ENCODE measurements at places on chromosomes 6 and 20. TPM values are rescaled to one million over a fixed set of nuclear protein-coding genes. Genes with fewer than 3 reads are reported as not detected.

DNA sequence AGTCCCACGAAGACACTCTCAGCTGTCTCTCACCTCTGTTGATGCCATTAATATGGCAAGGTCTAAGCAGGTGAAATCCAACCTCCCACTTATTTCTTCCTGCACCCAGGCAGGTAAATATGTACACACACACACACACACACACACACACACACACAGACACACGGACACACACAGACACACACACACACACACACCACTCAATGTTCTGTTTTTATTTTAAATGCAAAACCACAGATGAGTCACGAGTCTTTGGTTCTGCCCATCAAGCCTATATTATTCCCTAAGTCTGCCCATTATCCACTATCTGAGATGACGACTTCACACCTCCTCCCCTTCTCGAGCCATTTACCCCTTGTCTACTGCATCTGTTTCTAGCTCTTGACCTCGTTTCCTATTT, 344.7 kb downstream of the CDH26 start:
- DNase-seq, result no peak
- no peaks in the 10 kb centered on the region for H3K4me1 ChIP-seq
- H3K36me3 ChIP-seq, result no peaks in the 10 kb centered on the region

GRCh38 chr6:102344769-102345168, 951.3 kb downstream of the GRIK2 start:
- no peaks in the 10 kb centered on the region for H3K36me3 ChIP-seq
- no peak for DNase-seq
- H3K27me3 ChIP-seq, result no peaks in the 10 kb centered on the region
- H3K4me1 ChIP-seq, result no peaks in the 10 kb centered on the region

DNA sequence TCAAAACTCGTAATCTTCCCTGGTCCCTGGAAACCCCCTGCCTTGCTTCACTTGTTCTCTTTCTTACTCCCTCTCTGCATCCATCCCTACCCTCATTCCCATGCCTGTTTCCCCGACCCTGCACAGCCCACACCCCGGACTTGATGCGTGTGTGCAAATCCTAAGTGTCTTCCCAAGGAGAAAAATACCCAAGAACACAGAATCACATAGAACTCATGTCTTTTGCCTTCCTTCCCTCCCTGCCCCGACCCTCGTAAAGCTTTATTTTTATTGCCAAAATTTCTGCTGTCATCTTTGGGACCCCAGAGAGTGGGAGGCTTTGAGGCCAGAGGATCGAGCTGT, 169.6 kb upstream of the PMEPA1 start:
- no peaks in the 10 kb centered on the region for H3K36me3 ChIP-seq
- H3K4me1 ChIP-seq, result no peaks in the 10 kb centered on the region
- DNase-seq, result no peak
- H3K27me3 ChIP-seq, result no peaks in the 10 kb centered on the region
- no peak overlapping the region for H3K27ac ChIP-seq

DNA sequence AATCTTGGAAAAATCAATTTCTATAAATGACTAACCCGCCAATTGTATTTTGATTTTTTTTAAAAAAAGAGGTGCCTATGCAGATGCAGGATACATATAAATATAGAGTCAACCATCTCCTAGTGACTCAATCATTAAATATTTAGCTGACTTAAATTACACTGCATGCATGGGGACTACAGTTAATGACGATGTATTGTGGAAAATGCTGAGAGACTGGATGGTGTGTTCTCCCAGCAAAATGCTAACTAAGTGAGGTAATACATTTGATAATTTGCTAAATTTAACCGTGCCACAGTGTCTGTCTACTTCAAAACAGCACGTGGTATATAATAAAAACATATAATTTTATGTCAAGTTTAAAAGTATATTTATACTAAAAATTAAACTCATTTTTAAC, 341.6 kb downstream of the PRKN start:
- no peak overlapping the region for H3K4me3 ChIP-seq
- DNase-seq, result no peak
- H3K27ac ChIP-seq, result no peak overlapping the region
- H3K36me3 ChIP-seq, result no peaks in the 10 kb centered on the region

Gene GHRH
- not detected for total RNA-seq

DNA sequence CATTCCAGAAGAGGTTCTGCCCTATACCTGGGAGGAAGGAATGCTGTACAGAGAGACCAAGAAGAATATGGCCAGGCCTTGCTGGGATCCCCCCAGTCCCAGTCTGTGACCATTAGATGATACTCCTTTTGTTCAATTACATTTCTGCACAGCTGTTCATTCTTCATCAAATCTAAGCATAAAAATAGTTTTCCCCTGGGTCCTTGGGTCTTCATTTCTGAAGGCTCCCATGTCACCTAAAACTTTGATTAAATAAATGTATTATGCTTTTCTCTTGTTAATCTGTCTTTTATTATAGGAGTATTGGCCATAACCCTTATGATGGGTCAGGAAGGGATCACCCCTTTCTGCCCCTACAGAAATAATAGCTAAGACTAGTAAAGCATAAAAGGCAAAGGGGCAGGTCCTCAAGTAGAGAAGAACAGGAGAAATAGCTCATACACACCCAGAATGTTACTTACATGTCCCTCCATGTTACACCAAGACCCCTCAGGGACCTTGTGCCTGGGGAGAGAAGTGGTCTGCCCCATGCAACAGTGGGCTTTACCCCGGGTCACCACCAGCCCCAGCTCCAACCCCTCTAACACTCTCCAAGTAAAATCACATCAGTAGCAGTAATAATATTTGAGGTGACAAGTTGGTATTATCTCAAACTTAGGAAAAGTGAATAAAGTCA, 2.1 kb upstream of the LTA start:
- H3K27me3 ChIP-seq, result no peaks in the 10 kb centered on the region
- H3K36me3 ChIP-seq, result no peaks in the 10 kb centered on the region
- no peak for DNase-seq

- no peak overlapping the region for H3K27ac ChIP-seq
- H3K27me3 ChIP-seq, result no peaks in the 10 kb centered on the region
- no peaks in the 10 kb centered on the region for H3K4me1 ChIP-seq
Measured at GRCh38 chr6:39251406-39251805, 22.1 kb upstream of the KCNK5 start.

GRCh38 chr6:48490658-48491057, 379.7 kb upstream of the PTCHD4 start:
- H3K27ac ChIP-seq, result no peak overlapping the region
- H3K36me3 ChIP-seq, result no peaks in the 10 kb centered on the region
- H3K27me3 ChIP-seq, result no peaks in the 10 kb centered on the region
- H3K4me1 ChIP-seq, result no peaks in the 10 kb centered on the region
- DNase-seq, result no peak

Gene BEND6
- 0.95 TPM for total RNA-seq

- no peak overlapping the region for H3K27ac ChIP-seq
- H3K4me3 ChIP-seq, result no peak overlapping the region
- H3K27me3 ChIP-seq, result no peaks in the 10 kb centered on the region
- H3K36me3 ChIP-seq, result no peaks in the 10 kb centered on the region
- H3K4me1 ChIP-seq, result no peaks in the 10 kb centered on the region
Measured at GRCh38 chr6:4478098-4478497, 298.1 kb upstream of the CDYL start.

DNA sequence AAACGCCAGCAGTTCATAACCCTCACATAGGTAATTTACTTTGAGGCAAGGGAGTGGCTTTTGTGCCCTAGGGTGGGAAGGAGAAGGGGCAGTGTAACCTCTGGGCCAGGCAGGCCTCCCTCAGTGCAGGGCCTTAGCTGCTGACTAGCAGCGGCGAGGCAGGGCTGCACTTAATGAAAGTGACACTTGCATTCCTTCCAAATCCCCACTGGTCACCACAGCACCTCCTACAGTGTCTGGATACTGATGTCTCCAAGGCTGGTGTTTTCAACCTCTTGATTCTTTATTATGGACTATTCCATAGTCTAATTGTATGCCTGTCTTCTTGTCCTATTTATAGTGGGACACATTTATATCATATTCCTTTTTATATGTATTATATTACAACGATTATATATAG, 152.7 kb downstream of the LY86 start:
- DNase-seq, result no peak
- no peaks in the 10 kb centered on the region for H3K4me1 ChIP-seq
- H3K27me3 ChIP-seq, result no peaks in the 10 kb centered on the region

- no peak overlapping the region for H3K27ac ChIP-seq
- peaks cover 3% of the 10 kb centered on the region for H3K4me1 ChIP-seq
- DNase-seq, result peak; percentile 99
- no peak overlapping the region for H3K4me3 ChIP-seq
Measured at GRCh38 chr20:62485062-62485700, 9.4 kb upstream of the GATA5 start.

DNA sequence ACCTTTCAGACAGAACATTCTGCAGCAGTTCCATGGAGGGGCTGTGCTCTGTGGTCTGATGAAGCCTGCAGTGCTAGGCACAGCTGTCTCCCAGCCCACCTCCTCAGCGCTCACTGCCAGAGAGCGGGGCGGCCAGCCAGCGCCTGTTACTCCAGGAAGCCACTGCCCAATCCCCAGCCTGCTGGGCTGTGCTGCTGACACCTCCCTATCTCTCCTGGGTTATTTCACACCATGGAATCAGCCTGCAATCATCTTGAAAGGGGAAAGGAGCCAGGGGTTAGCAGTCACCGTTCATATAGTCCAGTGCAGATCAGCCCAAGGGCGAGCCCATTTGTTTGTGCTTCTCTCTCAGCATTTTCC, 46.3 kb upstream of the NHSL1 start:
- peak; percentile 82 for DNase-seq
- peak overlapping the region; percentile 77 for H3K27ac ChIP-seq
- H3K4me3 ChIP-seq, result peak overlapping the region; percentile 34
- H3K27me3 ChIP-seq, result no peaks in the 10 kb centered on the region

Gene RFX6
- total RNA-seq, result 1.5 TPM

DNA sequence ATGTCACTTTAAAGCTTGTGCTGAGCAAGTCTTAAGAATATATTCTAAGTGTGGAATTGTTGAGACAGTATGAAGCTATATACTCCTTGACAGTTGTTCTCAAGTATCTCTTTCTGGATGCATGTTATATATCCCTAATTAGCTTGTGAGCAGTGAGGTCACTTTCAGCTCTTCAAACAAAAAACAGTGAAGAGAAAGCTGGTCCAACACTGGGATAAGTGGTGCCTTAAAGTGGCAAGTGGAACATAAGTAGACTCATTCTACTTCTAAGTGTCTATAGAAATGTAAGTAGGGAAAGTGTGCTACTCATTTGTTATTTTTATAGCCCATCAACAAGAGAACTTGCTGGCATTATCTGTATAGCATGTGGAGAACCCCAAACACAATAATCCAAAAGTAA, 133.1 kb upstream of the BACH2 start:
- no peaks in the 10 kb centered on the region for H3K36me3 ChIP-seq
- H3K4me3 ChIP-seq, result no peak overlapping the region
- H3K27me3 ChIP-seq, result no peaks in the 10 kb centered on the region
- DNase-seq, result peak; percentile 25
- no peak overlapping the region for H3K27ac ChIP-seq

DNA sequence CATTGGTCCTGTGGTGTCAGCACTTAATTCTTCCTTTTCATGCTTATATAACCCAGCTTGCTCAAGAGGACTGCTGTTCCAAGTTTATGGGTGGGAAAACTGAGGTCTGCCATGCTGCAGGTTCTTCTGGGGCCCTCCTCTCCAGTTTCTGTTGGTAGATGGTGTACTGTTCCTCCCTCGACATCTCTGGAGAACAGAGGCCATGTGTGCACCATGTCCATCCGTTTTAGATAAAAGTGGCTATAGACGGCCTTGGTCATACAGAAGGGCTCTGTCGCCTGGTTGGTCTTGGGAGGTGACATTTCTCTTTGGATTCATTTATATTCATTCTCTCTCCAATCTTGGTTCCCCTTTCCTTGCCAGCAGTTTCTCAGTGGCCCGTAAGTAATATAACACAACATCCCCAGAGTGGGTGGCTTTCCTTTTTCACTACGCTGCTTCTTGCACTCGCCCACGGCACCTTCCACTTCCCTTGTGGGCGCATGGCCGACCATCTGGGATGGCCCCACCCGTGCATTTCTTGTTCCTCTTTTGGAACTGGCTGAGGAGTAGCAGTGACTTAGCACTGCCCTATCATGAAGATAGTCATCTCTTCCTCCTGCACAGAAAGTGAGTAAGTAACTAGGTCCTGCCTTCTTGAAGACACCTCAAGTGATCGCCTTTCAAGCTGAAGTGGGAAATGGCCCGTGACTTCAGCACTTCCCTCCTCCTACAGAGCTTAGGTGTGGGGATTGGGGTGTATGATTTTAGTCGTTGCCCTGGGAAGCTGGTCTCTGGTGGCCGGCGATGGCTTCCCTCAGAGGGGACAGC, 94.2 kb downstream of the RREB1 start:
- no peaks in the 10 kb centered on the region for H3K27me3 ChIP-seq

- no peak for DNase-seq
- H3K27ac ChIP-seq, result no peak overlapping the region
- no peaks in the 10 kb centered on the region for H3K27me3 ChIP-seq
- H3K4me1 ChIP-seq, result peaks cover 11% of the 10 kb centered on the region
- H3K4me3 ChIP-seq, result no peak overlapping the region
- no peaks in the 10 kb centered on the region for H3K36me3 ChIP-seq
Measured at GRCh38 chr6:53944543-53944942, 149.7 kb downstream of the LRRC1 start.

Gene DEFB118
- not detected for total RNA-seq

Gene ZC2HC1B
- total RNA-seq, result not detected

Gene RNF182
- 2.1 TPM for total RNA-seq

- H3K27me3 ChIP-seq, result no peaks in the 10 kb centered on the region
- H3K36me3 ChIP-seq, result peaks cover 27% of the 10 kb centered on the region
- no peaks in the 10 kb centered on the region for H3K4me1 ChIP-seq
- H3K27ac ChIP-seq, result no peak overlapping the region
Measured at GRCh38 chr20:13744352-13744751, 40.4 kb downstream of the ESF1 start.

Gene C6orf52
- 1.3 TPM for total RNA-seq

Gene MYT1
- 0.40 TPM for total RNA-seq

Gene PERP
- 29.1 TPM for total RNA-seq

Gene FRK
- total RNA-seq, result 8.7 TPM

Gene PPP1R14C
- 68.4 TPM for total RNA-seq

- H3K36me3 ChIP-seq, result no peaks in the 10 kb centered on the region
- DNase-seq, result no peak
- no peaks in the 10 kb centered on the region for H3K27me3 ChIP-seq
Measured at GRCh38 chr20:13325033-13325432, 104.0 kb downstream of the ISM1 start.

All from lung (tissue), 17 donors.